ENCODE measurements at places on chromosomes 6 and 20. TPM values are rescaled to one million over a fixed set of nuclear protein-coding genes. Genes with fewer than 3 reads are reported as not detected.

DNA sequence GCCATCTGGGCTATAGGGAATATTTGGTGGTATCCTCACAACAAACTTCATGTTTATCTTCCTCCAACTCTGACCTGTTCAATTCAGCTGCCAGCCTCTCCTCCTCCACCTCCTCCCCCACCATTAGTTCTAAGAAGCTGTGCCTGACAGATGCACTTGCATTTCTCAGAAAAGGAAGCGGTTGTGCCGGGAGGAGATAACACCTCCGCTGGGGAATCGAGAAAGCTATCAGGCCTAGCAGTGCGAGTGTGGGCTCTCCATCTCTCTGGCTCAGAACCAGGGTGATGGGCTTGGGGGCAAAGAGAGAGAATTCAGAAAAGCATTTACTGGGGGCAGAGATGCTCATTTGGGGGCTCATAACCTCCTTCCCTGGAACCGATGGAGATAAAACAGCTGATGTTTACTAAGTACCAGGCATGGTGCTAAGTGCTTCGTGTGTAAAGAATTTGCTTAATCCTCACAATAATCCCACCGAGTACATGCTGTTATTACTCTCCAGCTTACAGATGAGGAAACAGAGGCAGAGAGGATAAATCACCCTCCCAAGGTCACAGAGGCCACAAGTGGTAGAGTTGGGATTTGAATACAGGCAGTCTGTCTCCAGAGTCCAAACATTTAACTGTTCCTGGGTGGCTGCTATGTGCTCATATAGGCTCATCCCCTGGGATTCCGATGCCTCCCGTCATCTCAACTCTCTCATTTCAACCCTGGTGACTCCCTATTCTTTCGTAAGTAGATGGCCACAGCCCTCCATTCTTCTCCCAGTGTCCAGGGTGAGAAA lies 38.3 kb downstream of the COX4I2 start:
- peaks cover 65% of the 10 kb centered on the region for H3K36me3 ChIP-seq
- H3K27me3 ChIP-seq, result no peaks in the 10 kb centered on the region
- H3K4me1 ChIP-seq, result peaks cover 92% of the 10 kb centered on the region

DNA sequence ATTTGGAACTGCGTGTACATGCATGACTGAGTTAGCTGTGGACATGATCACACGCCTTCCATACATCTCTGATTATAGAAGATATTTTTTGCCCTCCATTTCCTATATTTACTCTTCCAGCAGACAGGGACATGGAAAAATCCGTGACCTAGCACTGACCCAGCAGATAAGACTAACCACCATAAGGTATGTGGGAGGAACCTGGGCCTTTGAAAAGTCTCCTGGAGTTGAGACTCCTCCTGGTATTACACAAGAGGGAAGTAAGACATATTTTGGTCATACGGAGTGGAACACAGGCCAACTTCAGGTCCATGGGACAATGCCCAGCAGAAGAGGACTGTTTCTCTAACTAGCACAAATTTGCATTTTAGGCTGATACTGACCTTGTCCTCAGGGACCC lies 13.7 kb upstream of the SIRPB1 start:
- H3K4me3 ChIP-seq, result no peak overlapping the region
- peaks cover 38% of the 10 kb centered on the region for H3K4me1 ChIP-seq
- DNase-seq, result no peak
- H3K27me3 ChIP-seq, result no peaks in the 10 kb centered on the region
- H3K27ac ChIP-seq, result no peak overlapping the region

DNA sequence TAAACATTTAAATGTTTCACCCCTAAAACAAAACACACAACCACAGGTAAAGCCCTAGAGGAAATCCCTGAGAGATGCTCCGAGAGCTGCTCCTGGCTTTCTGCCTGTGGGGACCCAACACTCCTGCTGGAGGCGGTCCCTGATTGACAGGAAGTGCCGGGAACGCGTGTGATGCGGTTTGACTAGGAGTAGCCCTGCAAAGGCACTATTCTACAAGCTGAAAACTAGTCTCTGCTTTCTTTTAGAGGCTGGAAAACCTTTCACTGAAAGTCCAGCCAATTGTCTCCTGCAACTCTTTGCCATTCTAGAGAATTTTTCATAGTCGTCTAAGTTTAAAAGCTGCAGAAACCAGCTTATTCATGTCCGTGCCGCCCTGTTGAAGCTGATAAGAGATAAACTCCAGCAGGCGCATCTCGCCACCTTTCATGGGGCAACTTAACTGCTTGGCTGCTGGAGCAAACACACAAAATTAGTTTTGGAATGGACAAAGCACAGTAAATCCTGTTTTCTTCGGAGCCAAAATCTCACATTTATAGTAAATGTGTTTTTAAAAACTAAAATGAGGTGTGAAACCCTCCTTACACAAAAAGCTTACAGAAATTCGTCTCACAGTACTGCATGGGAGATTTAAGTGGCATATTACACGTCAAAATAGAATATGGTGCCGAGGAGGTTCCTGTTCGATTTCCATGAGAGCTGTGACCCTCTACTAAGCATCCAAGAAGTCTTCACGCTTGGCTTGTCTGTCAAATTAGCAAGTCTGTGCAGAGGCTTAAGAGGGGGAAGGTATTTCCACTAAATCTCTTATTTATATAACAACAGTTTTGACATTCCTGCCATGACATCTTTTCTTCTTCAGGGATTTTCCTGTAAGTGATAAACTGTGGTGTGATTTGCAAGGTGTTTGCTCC lies 46.9 kb downstream of the DACT2 start:
- peaks cover 3% of the 10 kb centered on the region for H3K27me3 ChIP-seq
- no peaks in the 10 kb centered on the region for H3K4me1 ChIP-seq
- no peak for DNase-seq
- no peak overlapping the region for H3K4me3 ChIP-seq
- H3K27ac ChIP-seq, result no peak overlapping the region

The HLA-DQA1 gene
- total RNA-seq, result 41.1 TPM

GRCh38 chr6:20789162-20789561 lies 254.9 kb downstream of the CDKAL1 start:
- no peak overlapping the region for H3K4me3 ChIP-seq
- peaks cover 7% of the 10 kb centered on the region for H3K36me3 ChIP-seq
- no peak overlapping the region for H3K27ac ChIP-seq
- no peaks in the 10 kb centered on the region for H3K4me1 ChIP-seq
- no peaks in the 10 kb centered on the region for H3K27me3 ChIP-seq
- DNase-seq, result no peak

- no peak overlapping the region for H3K4me3 ChIP-seq
- no peaks in the 10 kb centered on the region for H3K4me1 ChIP-seq
- H3K36me3 ChIP-seq, result no peaks in the 10 kb centered on the region
- no peaks in the 10 kb centered on the region for H3K27me3 ChIP-seq
- H3K27ac ChIP-seq, result no peak overlapping the region
Measured at GRCh38 chr6:159305804-159306537, 136.8 kb downstream of the FNDC1 start.

The SLC2A10 gene
- total RNA-seq, result not detected

DNA sequence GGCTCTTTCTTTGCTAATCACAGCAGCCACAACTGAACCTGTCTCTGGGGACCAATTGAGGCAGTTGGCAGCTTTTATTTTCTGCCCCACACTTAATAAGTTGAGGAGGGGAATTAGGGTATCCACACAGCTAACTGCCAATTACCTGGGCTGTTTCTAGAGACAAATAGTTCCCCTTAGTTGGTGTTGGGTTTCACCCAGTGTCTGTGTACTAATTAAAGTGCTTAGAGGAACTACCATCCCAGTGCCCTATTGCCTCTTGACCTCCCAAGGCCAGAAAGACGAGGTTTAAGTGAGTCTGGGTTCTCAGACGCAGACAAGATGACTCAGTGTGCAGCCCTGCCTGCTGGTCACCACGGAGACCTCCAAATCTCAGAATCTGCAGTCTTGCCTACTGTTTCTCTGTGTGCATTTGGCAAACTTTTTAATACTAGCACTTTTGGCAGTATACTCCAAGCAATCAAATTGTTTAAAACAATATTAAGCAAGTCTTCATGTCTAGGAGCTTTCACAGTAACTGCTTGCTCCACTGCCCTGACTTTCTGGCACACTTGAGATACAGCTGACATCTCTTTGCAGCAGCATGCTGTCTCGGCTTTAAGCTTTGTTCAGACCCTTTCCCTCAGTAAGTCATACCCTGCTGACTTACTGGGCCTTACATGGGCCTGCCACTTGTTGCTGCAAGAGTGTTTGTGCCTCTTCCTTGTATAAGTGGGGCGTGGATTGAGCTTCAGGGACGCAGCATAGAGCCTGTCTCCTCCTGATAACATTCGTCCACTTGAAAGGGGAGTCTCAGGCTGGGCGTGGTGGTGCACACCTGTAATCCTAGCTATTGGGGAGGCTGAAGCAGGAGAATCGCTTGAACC lies 31.9 kb downstream of the STK35 start:
- no peak overlapping the region for H3K4me3 ChIP-seq
- H3K27ac ChIP-seq, result no peak overlapping the region
- H3K4me1 ChIP-seq, result peaks cover 18% of the 10 kb centered on the region
- no peaks in the 10 kb centered on the region for H3K27me3 ChIP-seq
- DNase-seq, result no peak
- H3K36me3 ChIP-seq, result no peaks in the 10 kb centered on the region

- H3K36me3 ChIP-seq, result no peaks in the 10 kb centered on the region
- peaks cover 15% of the 10 kb centered on the region for H3K4me1 ChIP-seq
- H3K27ac ChIP-seq, result no peak overlapping the region
- peaks cover 3% of the 10 kb centered on the region for H3K27me3 ChIP-seq
- DNase-seq, result no peak
Measured at GRCh38 chr6:134419716-134420115, 101.8 kb upstream of the SGK1 start.

DNA sequence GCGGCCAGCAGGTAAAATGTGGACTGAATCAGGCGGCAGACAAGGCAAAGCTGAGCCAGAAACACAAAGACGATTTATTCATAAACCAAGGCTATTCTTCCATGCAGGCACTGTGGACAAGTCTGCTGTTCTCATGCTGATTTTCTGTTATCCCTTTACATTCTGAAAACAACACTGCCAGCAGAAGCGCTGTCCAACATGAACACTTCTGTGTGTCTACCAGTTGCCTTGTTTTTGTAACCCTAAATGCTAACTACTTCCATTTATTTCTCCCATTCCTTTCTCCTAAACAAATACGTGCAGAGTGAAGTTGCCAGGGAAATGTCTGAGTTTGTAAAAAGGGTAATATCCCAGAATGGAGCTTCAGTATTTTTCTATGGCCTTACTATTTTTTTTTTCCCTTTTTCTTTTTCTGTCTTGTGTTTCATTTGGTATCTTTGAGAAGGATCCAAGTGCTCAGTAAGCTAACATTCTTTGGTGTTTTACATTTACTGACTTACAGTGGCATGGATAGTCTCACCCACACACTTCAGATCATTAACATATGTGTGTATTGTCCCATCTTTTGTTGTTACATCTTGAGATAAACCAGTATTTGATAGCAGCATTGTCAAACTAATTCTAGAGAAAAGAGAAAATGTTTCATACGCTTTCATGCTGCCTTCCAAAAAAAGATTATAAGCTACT lies 1308.9 kb upstream of the MAP3K7 start:
- no peaks in the 10 kb centered on the region for H3K4me1 ChIP-seq
- H3K36me3 ChIP-seq, result no peaks in the 10 kb centered on the region
- no peak overlapping the region for H3K27ac ChIP-seq
- no peaks in the 10 kb centered on the region for H3K27me3 ChIP-seq
- H3K4me3 ChIP-seq, result no peak overlapping the region

DNA sequence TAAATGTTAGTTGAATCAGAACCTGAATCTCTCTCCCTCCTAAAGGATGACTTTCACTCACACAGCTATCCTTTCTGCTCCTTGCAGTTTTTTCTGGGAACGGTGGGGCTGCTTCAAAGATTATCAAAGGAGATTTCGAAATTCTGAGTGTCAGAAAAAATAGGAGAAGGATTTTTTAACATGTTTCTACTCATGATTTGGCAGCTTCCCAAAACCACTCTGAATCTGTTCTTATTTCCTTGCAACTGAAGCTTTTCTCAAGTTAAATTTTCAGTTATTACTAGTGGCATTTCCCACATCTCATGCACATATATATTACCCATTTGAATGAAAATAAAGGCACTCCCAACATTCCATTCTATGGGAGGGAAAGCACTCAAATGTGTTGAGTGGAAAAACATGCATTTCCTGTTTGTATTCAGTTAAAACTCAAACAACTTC lies 123.6 kb downstream of the LCA5 start:
- no peaks in the 10 kb centered on the region for H3K27me3 ChIP-seq
- H3K36me3 ChIP-seq, result no peaks in the 10 kb centered on the region
- DNase-seq, result no peak

The BEND3 gene
- total RNA-seq, result 2.3 TPM

GRCh38 chr6:112439010-112439409 lies 91.9 kb downstream of the RFPL4B start:
- no peaks in the 10 kb centered on the region for H3K36me3 ChIP-seq
- no peak overlapping the region for H3K4me3 ChIP-seq
- no peaks in the 10 kb centered on the region for H3K27me3 ChIP-seq
- H3K27ac ChIP-seq, result no peak overlapping the region

GRCh38 chr6:62284725-62285124 lies 1.3 kb downstream of the KHDRBS2 start:
- no peaks in the 10 kb centered on the region for H3K4me1 ChIP-seq
- no peak overlapping the region for H3K27ac ChIP-seq
- no peak for DNase-seq
- H3K36me3 ChIP-seq, result no peaks in the 10 kb centered on the region
- H3K27me3 ChIP-seq, result peaks cover 5% of the 10 kb centered on the region

The SIRPB1 gene
- 5.1 TPM for total RNA-seq

GRCh38 chr6:32551410-32551809 lies 21.3 kb upstream of the HLA-DRB5 start:
- H3K36me3 ChIP-seq, result no peaks in the 10 kb centered on the region
- DNase-seq, result no peak
- H3K4me3 ChIP-seq, result no peak overlapping the region
- peaks cover 4% of the 10 kb centered on the region for H3K27me3 ChIP-seq
